Activated CD4-positive, alpha-beta T cell treated with anti-CD3 and anti-CD28 coated beads for 1 hour (primary cell): ENCODE measurements at places on chromosomes 16 and 17.

GRCh38 chr17:56810343-56810742 is 23.4 kb downstream of the C17orf67 start:
- no peak for DNase-seq

DNA sequence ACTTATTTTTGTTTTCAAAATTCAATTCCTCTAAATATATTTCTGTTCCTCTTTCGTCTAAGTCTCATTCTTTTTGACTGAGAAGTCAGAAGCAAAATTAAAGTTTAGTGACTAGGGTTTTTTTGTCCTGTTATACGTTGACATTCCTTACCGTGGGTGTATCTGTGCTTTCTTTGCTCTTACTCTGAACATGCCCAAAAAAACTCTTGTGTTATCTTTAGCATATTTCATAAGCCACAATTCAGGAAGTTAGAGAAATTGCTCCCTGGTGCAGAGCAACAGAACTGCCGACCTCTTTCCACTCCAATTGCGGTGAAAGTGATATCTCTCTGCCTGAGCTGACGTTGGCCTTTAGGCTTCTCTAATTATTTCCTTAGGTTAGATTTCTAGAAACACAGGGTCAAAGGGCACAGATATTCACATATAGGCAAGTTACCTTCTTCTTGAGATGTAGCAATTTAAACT is 65.7 kb downstream of the CENPV start:
- DNase-seq: no peak

DNA sequence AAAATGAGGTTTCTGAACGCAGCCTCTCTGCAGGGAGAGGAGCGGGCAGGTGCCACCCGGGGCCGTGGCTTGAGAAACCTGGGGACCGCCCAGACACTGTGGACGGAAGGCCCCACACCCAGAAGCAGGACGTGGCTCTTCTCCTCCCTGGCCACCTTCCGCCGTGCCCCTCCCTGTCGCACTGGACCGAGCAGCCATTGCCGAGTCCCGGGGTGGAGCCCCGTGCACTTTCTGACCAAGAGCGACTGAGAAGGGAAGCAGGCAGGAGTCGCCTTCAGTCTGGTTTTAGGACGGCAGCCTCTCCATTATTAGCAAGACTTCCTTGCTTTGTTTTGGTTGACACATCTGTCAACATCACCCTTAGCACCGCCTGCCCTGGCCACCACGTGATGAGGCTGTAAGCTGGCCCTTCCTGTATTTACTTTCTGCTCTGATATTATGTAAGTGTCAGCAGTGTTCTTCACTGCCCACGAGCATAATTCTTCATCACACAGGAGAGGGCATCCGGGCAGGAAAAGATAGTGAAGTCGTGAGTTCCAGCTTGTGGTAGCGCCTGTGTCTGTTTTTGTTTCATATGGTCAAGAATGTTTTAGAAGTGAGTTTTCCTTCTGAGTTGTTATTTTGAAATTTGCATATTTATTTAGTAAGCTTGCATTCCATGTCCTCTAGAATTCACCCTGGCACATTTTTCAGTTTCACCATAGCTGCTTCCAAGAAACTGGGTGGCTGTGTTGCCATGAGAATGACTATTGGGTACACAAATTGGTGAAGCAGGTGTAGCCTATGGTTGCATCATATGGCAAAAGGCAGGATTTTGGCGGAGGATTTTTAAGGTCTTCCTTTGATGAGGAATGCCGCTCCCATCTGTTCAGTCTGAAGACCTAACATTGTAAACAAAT is 1.0 kb downstream of the HERPUD1 start:
- DNase-seq: peak; percentile 15

DNA sequence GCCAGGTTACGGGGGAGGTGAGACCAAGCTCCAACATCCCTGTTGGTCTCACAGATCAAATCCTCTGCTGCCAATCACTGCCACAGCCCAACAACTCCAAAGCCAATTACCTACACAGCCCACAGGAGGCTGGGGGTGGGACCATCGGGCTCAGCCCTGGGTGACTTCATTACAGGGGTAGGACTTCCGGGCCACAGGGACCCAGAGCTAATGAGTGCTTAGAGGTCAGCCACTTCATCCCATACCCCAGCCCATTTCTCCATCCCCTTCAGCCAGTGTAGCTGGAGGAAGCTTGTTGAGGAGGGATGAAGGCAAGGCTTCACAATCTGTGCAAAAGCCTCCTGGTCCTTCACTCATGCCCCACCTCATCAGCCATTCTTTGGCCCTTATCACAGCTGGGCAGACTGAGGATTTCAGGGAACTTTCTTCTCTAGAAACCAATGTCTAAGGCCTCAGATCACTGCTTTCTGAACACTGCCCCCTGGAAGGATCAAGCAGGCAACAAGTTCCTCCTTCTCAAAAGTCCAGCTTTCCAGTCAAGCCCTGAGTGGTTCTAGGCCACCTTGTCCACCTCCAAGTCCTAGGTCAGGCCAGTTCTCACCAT is 5.8 kb downstream of the FOXN1 start:
- DNase-seq: no peak

GRCh38 chr17:43839670-43840108 is 6.7 kb upstream of the MPP3 start:
- DNase-seq: no peak

GRCh38 chr16:78892951-78893733 is 707.4 kb downstream of the MAF start:
- no peak for DNase-seq

- DNase-seq: no peak
Measured at GRCh38 chr17:47316311-47316710, 7.4 kb upstream of the EFCAB13 start.

DNA sequence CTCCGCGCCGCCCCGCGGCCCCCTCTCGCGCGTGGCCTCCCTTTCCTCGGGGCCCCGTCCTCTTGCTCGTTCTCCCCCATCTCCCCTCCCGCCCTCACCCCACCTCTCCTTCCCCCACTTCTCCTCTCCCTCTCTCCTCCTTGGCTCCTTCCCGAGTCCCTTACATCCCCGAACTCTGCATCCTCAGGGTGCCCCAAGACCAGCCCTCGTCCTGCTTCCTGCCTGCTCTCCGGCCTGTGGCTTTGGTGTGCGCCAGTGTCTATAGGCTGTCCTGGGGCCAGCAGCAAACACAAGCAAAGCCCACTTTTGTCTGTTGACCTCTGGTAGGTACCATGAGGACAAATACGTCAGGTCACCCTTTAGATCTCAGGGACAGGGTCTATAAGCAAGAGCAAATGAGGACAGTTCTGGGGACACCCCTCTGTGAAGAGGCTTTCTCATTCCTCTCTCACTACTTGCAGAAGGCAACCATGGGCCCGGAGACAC is 284 bp upstream of the COPZ2 start:
- DNase-seq: no peak

GRCh38 chr16:1470481-1471251 is 4.2 kb downstream of the CLCN7 start:
- DNase-seq: no peak

- no peak for DNase-seq
Measured at GRCh38 chr16:15418206-15418605, 16.2 kb upstream of the BMERB1 start.

GRCh38 chr17:79079421-79080200 is 5.0 kb downstream of the ENGASE start:
- no peak for DNase-seq

DNA sequence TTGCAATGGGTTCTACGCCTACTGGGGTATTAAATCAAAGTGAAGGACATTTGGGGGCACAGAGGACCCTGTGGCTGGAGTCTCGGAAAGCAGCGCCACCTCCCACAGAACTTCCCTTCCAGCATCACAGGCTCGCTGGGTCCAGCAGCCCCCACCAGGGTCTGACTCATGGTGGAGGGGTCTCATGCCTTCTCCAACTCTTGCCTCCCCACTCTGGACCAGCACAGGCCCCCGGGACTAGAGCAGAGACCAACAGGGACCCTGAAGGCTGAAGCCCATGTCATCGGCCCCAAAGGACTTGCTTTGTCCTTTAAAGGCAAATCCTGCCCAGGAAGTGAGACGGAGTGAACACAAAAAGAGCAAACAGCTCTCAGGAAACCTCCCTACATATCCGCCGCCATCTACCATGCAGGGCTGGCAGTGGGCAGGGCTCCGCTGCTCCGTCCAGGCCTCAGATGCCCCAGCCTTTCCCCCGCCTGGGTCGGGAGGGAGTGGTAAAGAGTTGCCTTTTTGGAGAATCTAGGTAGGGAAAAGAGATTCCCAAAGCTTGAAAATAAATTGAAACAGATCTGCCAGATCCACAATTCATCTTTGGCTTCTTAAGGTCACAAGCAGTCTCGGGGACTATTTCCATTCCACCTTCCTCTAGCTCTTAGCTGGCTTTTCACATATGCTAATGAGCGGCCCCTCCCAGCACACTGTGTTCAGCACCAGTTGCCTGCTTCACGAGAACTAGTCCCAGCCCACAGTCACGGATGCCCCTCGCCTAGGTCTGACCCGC is 2.1 kb upstream of the GPRC5C start:
- DNase-seq: no peak

- no peak for DNase-seq
Measured at GRCh38 chr17:71273441-71273840, 847.4 kb upstream of the SOX9 start.

GRCh38 chr16:67539691-67540635 is 11.3 kb downstream of the RIPOR1 start:
- DNase-seq: no peak

DNA sequence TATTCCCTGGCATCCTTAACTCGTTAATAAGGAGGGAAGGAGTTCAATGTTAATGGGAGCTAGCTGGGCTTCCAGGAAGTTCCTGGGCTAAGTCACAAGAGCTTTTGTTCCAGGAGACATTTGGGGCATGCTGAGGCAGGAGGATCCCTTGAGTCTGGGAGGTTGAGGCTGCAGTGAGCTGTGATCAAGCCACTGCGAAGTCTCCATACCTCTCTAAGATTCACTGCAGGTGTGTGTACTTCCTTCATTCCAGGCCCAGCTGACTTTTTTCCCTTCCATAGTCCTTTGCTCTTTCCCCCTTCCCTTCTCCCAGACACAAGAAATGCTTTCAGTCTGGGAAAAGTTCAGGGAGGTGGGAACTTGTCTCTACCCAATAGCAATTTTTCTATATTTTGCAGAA is 489.8 kb downstream of the NPIPA7 start:
- no peak for DNase-seq

GRCh38 chr17:54969658-54970572 is 1.4 kb downstream of the STXBP4 start:
- no peak for DNase-seq

- no peak for DNase-seq
Measured at GRCh38 chr16:73172973-73173709, 125.2 kb upstream of the ZFHX3 start.

GRCh38 chr17:81517009-81517338 is 4.4 kb upstream of the ACTG1 start:
- DNase-seq: no peak

GRCh38 chr16:5382484-5382883 is 284.9 kb upstream of the EEF2KMT start:
- no peak for DNase-seq

- no peak for DNase-seq
Measured at GRCh38 chr17:74818291-74818938, 41.3 kb downstream of the GRIN2C start.

DNA sequence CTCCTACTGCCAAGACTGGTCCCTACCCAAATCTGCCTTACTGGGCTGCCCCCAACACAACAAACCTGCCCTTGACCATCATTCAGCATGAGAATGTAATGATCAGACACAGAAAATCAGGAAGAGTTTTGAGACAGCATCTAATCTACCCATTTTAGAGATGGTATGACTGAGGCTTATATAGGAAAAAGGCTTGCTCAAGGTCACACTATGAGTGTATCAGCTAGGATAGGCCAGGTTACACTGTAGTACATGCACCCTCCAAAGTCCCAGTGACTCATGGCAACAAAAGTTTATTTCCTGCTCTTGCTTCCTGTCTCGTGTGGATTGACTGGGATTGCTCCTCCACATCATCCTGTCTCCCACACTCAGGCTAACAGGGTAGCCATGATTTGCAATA is 27.9 kb downstream of the NLRC5 start:
- no peak for DNase-seq

DNA sequence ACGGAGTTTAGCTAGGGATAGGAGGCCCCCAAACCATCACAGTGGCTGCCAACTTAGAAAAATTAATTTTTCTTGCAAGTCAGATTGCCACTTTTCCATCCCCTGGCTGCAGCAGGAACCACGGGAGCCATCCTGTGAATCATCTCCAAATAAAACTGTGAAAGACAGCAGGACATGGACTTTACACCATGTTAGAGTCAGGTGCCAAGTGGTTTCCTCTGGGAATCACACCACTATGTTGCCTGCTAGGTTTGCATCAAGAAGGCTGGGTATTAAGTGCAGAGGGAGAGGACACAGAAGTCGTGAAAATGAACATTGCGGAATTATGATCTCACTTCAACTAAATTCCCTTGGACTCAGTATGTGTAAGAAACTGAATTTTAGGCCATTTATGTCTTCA is 471.3 kb upstream of the GOT2 start:
- DNase-seq: no peak

DNA sequence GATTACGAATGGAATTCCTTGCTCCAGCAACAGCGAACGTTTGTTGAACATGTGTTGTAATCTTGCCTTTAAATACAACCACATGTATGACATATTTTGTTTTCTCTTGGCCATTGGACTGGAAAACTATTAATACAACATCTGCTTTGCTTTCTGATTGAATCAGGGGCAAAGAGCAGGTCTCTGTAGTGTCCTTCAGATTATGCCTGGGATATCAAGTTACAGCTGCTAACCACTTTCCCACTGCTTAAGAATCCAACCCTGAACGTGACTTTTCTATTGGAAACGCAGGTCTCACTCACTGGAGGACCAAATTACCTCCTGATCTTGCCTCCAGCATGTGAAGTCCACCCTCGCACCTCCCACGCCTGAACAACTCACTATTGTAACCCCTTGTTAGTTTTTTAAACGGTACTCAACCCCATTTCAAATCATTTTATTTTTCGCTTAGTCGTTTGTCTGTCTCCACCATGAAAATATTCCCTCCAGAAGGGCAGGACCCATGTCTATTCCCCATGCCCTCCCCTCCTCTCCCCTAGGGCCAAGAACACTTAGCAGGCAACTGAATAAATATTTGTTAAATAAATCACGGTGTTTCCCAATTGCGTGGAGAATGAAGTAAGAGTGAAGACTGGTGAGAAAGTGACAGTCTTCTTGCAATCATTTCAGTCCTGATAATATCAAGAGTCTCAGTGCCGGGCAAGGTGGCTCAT is 57.4 kb upstream of the MRTFB start:
- no peak for DNase-seq

DNA sequence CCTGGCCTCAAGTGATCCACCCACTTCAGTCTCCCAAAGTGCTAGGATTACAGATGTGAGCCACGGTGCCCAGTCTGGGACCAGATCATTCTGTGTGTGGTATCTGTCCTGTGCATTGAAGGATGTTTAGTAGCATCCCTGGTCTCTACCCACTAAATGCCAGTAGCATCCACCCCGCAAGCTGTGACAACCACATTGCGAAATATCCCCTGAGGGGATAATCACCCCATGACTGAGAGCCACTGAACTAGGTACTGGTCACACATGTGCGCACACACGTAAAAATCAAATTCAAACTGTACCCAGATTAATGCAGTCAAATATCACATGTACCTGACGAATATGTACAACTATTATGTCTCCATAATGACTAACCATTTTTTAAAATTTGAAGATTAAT is 35.8 kb downstream of the TEKT5 start:
- no peak for DNase-seq
